ENCODE measurements at places on chromosomes 4 and X.

GRCh38 chr4:34676400-34676799 is 1567.9 kb downstream of the ARAP2 start:
- no peak for DNase-seq

DNA sequence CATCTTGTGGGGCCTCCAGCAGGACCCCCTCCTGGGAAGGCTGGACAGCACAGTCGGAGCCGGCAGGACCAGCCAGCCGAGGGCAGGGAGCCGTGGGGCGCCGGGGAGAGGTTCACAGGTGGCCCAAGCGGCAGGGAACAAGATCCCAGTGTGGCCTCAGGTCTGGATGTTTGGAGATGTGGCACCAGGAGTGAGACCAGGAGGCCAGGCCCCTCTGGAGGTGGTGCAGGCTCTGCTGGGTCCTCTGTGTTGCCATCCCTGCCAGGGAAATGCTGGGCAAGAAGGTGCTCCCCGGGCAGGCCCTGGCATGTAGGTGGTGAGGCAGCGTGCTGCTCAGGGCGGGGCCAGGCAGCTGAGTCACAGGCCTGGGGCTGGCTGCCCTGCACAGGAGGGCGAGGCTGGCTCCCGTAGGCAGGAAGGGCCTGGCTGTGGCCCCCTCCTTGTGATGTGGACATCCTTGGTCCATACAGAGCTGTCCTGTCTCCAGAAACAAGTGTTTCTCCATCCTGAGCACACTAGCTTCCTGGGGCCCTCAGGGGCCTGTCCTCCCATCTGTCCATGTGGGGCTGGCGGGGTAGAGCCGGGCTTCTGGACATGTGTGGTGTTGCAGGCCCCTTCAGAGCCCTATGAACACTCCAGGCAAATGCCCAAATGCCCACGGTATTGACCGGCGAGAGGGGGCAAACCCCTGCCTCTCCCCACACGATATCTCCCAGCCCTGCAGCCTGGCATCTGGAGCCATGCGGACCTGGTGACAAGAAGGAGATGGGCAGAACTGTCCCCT is 4.8 kb upstream of the HGFAC start:
- peak; percentile 32 for DNase-seq

- DNase-seq, result no peak
Measured at GRCh38 chr4:113682730-113683537, 78.6 kb downstream of the CAMK2D start.

- DNase-seq, result no peak
Measured at GRCh38 chr4:33160126-33160525, 2440.0 kb downstream of the PCDH7 start.

GRCh38 chr4:167052631-167053091 is 181.6 kb downstream of the SPOCK3 start:
- no peak for DNase-seq

GRCh38 chr4:15690020-15690809 is 8.6 kb downstream of the FAM200B start:
- DNase-seq, result no peak

DNA sequence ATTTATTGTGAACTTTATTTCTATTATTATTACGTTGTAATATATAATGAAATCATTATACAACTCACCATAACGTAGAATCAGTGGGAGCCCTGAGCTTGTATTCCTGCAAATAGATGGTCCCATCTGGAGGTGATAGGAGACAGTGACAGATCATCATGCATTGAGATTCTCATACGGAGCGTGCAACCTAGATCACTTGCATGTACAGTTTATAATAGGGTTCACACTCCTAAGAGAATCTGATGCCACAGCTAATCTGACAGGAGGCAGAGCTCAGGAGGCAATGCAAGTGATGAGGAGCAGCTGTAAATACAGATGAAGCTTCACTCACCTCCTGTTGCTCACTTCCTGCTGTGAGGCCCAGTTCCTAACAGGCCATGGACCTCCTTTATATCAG is 2170.2 kb downstream of the PCDH7 start:
- no peak for DNase-seq

- no peak for DNase-seq
Measured at GRCh38 chrX:16970977-16971376, 24.5 kb downstream of the REPS2 start.

DNA sequence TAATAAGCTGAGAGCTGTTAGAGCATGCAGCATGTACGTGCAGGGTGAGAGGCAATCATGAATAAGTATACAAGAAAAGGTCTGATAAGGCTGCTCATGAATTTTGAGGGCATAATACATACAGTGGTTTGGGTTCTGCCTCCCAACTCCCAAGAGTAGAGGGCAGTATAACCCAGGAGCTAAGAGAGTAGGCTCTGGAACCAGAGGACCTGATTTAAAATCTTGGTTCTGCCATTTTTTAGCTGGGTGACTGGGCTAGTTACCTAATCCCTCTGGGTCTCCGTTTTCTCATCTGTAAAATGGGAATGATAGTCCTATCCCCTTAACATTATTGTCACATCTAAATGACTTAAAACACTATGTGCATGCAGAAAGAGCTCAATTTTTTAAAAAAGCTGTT is 85.3 kb downstream of the LNX1 start:
- DNase-seq, result no peak

DNA sequence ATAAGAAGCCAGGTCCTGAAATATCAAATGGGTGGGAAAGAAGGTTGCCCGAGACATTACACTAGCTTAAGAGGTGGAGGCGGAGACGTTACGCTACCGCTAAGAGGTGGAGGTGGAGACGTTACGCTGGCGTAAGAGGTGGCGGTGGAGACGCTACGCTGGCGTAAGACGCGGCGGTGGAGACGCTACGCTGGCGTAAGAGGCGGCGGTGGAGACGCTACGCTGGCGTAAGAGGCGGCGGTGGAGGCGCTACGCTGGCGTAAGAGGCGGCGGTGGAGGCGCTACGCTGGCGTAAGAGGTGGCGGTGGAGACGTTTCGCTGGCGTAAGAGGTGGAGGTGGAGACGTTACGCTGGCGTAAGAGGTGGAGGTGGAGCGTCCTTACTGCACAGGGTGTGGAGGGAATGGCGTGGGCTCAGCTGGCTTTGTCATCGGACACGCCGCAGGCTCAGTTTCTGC is 12.8 kb downstream of the CYP4V2 start:
- DNase-seq, result no peak

DNA sequence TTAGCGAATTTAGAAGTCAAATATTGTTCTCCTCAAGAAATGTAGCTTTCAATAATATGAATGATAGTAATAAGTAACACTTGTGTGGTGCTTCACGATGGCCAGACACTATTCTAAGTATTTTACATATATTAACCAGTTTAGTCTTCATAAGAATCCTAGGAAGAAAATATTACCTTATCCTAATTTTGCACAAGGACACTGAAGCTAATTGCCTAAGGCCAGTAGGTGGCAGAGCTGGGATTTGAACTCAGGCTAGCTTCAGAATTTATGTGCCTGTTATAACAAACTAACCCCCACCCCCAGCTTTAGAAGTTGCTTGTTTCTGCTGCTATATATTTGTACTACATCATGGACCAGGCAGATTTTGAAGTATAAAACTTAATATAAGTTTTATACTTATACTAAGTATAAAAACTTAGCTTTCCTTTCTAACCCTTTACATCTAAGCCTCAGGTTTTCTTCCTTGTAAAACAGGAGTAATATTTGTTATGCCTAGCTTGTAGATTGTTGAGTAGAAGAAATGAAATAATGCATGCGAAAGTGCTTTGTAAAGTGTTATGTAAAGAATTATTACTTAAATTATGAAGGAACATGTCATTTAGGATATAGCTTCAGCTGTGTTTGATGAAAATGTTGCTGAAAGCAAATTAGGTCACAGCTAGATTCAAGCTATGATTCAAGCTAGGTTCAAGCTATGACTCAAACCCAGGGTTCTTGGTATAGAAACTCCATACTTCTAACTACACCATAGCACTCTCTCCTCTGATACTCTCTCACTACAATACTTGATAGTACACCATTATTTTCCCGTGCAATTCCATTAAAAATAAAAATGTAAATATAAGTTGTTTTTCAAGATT is 4.2 kb upstream of the CDS1 start:
- no peak for DNase-seq

DNA sequence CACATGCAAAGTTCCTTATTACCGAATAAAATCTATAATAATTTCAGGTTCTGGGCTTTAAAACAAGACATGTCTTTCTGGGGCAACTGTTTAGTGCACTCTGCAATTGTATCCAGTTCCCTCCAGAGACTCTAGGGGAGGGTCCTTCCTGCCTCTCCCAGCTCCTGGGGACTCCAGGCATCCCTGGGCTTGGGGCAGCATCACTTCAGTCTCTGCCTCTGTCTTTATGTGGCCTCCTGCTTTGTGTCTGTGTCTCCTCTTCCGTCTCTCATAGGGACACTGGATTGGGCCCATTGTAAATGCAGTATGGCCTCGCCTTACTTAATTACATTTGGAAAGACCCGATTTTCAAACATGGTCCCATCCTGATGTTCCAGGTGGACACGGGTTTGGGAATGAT is 10.9 kb upstream of the ASMTL start:
- DNase-seq, result no peak

DNA sequence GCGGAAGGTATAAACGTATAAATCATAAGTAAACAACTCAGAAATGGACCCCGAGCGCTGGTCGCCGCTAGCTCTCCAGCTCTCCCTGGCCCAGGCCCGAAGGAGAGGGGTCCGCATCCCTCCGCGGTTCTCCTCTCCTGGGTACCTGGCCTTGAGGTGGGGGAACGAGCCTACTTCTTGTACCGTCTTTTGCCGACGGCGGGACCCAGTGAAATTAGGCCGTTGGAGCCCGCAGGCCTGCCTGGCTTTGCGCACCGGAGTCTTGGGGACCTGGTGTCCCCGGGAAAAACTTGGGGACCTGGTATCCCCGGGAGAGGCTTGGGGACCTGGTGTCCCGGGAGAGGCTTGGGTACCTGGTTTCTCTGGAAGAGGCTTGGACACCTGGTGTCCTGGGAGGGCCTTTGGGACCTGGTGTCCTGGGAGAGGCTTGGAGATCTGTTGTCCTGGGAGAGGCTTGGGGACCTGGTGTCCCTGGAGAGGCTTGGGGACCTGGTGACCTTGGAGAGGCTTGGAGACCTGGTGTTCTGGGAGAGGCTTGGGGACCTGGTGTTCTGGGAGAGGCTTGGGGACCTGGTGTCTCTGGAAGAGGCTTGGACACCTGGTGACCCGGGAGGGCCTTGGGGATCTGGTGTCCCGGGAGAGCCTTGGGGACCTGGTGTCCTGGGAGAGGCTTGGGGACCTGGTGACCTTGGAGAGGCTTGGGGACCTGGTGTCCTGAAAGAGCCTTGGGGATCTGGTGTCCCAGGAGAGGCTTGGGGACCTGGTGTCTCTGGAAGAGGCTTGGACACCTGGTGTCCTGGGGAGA is 12.0 kb downstream of the SHOX start:
- no peak for DNase-seq

DNA sequence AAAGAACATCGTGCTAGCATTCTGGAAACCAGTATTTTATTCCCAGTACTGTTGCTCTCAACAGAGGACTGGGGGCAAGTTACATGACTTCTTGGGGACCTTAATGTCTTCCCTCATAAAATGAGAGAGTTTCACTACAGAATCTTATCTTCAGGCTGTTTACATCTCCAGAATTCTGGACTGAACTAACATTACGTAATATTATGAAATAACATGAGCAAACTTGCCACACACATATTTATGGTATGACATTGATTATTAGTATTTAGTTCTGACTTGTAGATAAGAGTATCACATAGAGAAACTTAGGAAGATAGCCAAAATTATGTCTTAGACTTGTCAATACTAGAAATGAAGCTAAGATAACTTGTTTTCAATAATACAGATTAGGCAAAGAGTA is 68.0 kb downstream of the NFKB1 start:
- DNase-seq, result no peak

GRCh38 chr4:140332734-140333133 is 40.7 kb upstream of the SCOC start:
- no peak for DNase-seq

- DNase-seq, result no peak
Measured at GRCh38 chr4:110520886-110521285, 44.9 kb downstream of the ENPEP start.

- no peak for DNase-seq
Measured at GRCh38 chrX:150159537-150159936, 203.6 kb upstream of the MAMLD1 start.

GRCh38 chr4:173167758-173168395 is 734 bp upstream of the GALNT7 start:
- DNase-seq, result peak; percentile 19

DNA sequence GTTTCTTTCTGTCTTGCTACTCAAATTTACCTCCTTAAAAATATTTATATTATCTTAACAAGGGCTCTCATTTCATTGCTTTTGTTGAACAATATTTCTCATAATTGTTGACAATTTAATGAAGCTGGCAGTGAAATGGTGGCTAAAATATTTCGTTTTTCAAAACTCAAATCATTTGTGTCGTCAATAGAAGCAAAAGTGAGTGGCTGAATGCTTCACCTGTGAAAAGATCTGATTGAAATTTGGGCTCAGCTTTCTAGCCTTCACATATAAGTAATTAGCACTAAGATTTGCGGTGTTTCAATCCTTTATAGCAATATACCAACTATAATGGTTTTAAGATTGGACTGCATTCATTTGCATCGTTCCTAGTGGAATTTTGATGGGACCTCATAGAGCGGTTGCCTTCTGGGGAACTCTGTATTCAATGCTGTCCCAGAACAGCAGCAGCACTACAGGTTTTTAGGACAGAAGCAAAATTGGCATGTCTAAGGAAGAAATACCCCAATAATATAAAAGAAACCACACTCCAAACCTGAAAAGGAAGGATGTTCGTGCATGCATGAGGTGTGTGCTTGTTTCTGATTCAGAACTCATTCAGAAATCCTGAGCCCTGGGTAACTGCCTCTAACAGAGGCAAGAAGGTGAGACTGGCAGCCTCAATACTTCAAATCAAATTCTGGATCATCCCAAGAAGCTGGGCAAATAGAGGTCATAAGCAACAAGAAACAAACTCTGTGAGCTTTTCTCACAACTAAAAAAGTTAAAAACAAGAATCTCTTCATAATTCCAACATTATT is 2.5 kb downstream of the CXCL1 start:
- no peak for DNase-seq

DNA sequence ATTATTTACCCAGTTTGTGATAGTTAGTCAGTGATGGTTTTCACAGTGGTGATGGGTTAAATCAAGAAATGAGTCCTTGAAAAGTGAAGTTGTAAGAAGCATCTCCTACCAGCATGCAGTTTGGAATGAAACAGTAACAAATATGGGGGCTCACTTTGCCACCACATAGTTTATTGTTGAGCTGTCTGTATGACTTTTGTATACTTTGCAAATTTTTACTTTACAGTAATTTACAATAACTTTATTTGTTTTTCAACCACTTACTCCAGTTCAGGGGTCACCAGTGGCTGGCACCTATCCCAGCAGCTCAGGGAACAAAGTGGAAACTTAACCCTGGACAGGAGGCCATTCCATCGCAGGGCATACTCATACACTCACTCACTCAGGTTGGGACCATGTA is 64.5 kb upstream of the ANKRD50 start:
- DNase-seq, result no peak

GRCh38 chr4:116668190-116668589 is 417.2 kb downstream of the TRAM1L1 start:
- DNase-seq, result no peak

- no peak for DNase-seq
Measured at GRCh38 chrX:130245441-130245840, 23.3 kb downstream of the ZNF280C start.

DNA sequence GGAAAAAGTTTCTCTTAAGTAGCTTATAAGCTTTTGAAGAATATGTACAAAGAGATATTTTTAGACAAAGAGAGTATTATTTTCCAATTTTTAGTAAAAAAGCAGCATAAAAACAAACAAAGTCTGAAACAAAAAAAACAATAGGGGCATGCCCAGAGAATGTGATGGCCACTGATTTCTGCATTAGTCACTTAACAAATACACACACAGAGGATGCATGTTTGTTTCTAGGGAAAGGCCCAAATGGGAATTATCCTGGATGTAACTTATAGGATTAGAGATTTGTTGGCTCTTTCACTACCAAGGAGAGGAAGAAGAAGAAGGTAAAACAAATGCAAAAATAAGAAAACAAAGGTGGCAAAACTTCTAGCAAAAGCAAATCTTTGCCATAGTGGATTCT is 95.9 kb upstream of the SCOC start:
- DNase-seq, result no peak
